ENCODE measurements at places on chromosomes 7 and 10.

DNA sequence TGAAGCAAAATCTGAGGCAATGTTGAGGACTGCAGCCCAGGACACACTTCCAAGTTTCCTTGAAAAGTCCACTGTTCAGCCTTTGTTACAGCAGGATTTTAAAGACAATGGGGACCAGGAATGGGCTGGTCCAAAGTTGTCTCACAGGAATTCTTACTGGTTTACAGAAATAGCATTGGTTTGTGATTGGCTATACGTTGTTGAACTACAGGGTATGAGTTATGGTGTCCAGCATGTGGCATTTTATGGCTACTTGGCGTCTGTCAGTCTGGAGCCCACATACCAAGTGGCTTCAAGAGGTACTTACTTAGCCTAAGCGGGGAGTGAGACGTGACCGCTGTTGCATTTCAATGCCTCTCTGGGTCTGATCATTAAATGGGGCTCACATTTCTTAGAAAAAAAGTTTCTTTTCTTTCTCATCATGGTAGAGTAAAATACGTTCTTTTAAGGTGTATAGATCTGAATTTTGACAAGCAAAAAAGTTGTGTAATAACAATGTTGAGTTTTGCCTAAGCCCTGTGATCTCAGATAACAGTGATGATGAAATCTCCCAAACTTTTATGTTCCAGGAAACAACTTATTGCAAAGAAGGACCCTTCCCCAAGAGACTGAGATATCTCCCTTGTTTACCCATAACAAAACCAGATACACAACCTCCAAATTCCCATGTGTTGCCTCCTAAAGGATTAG, 100.0 kb upstream of the TRIM24 start:
- DNase-seq: peak; percentile 11

DNA sequence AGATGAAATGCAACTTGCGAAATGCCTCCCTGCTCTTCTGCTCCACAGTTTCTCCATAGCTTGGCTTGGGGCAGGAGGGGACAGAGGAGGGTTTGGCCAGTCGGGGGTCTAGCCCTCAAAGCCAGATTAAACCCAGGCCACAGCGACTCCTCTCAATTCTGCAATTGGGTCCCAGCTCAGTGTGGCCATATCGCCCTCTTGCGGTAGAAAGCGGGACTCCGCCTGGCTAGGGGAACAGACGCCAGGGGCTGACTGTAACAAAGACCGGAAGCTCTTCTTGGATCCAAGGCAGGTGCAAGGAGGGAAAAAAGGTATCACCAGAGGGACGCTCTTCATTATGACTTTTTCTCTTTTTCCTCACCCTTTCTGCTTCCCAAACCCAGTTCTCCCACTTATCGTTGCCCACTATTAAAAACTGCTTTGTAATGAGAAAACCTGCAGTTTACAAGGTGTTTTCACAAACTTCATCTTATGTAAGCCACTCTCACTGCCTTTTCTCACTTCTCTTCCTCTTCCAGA, 36.6 kb upstream of the TNPO3 start:
- peak; percentile 58 for DNase-seq

GRCh38 chr7:21971780-21972396, 26.2 kb upstream of the CDCA7L start:
- no peak for DNase-seq

GRCh38 chr7:40221836-40222235, 87.0 kb downstream of the SUGCT start:
- peak; percentile 97 for DNase-seq

GRCh38 chr10:47193666-47194065, 106.3 kb upstream of the GDF10 start:
- DNase-seq: no peak

DNA sequence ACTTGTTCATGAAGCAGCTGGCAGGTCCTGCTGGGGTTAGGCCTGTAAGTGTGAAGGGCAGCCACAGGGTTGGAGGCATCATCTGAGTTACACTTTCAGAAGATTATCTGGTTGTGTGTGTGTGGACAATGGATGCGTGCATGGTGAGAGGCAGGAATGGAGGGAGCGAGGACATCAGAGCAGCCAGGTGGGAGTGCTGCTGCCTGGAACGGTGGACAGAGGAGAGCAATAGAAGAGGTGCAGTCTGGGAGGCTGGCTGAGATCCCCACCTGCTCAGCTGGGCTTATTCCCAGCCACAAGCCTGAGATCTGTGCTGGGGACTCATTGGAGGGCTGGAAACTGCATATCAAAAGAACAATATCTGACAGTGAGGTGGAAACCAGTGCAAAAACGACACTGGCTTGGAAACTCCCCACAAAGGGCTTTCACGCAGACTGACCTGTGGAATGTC, 17.9 kb downstream of the ZNF488 start:
- DNase-seq: no peak

DNA sequence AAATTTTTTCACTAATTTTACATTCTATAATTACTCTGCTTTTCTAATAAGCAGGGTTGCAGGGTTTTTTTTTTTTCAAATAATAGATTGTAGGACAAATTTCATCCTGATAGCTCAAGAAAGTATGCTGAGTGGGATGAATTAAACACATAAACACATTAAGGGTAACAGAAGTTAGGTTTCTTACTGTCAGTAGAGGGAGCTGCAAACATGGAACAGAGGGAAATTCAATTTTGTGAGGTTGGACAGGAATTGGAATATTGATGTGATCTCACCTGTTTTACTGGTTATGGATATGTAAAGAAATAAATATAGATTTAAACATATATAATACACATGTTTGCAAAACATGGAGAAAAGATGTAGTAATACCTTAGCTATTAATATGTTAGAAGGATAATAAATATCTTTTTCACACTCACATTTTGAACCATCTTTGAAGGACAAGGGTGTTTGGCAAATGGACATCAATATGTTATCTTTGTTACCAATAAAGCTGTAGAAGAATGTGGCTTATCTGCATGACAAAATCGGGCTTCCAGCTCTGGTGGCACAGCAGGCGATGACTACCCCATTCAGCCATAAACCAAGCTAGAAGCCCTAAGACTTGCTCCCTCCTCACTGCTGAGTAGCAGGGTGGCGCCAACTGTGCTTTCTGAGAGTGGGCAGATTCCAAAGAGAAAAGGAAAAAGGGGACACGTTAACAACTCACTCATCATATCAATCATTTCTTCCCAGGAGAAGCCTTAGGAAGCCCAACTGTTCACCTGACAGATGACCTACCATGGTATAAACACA, 1257.4 kb downstream of the GATA3 start:
- DNase-seq: no peak

GRCh38 chr7:94154858-94155257, 150.7 kb upstream of the BET1 start:
- DNase-seq: no peak

DNA sequence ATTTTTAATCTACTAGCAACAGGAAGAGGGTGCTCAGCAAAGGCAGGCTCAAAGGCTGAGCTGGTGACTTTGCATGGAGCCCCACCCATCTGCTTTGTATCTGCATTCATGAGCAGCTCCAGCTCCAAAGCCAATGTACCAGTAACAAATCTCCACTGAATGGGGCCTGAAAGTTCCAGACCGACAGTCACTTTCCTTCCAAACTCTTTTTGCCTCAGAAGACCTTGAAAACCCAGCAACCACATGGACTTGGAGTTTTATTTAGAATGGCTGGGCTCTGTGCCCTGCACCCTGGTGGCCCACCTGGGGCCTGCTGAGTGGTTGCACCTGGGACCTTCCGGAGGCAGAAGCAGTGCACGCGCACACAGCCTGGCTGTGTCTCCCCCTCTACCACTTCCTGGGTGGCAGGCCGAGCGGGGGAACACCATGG, 195.0 kb upstream of the PLXNA4 start:
- DNase-seq: peak; percentile 53

DNA sequence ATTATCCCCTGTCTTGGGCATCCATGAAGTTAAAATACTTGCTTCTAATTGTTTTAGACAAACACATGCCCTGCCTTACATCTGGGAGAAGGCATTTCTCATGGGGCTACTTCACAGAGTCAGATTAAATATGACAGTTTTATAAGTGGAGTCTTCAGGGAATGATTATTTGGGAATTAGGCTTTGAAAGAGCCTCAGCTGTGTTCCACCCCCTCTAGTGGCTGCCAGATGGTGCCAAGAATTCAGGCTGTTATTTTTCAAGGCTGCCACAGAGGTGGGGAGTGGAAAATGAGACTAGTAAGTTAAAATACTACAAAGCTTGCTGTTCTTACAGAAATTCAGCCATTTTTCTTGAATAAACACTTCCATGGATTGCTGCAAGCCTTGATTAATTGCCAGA, 45.8 kb upstream of the DNAH11 start:
- DNase-seq: peak; percentile 33

- DNase-seq: peak; percentile 99
Observed at GRCh38 chr10:79223091-79224048, 123.9 kb upstream of the PPIF start.

DNA sequence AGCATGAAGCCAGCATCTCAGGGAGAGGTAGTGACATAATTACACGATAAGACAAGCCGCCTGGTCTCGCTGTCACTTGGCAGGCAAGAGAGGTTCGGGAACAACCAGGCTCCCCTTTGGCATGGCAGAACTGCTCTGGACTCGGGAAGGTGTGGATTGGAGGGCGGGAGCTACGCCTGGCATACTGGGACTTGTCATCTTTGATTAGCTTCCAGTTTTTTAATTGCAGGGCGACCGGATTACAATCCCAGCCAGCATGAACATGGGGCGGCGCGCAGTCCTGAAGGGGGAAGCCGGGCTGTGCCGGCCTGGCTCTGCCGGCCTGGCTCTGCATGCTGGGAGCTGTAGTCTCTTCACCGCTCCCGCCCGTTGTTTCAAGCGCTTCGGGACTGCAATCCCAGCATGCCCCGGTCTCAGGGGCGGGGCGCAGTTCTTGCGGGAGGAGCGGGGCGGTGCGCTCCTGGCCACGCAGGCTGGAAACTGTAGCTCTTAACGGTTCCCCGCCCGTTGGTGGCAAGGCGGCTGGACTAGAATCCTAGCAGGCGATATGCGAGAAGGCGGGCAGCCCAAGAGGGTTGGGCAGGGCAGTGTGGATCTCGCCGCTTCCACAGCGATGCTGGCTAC, 45.5 kb upstream of the ZNF716 start:
- DNase-seq: no peak

DNA sequence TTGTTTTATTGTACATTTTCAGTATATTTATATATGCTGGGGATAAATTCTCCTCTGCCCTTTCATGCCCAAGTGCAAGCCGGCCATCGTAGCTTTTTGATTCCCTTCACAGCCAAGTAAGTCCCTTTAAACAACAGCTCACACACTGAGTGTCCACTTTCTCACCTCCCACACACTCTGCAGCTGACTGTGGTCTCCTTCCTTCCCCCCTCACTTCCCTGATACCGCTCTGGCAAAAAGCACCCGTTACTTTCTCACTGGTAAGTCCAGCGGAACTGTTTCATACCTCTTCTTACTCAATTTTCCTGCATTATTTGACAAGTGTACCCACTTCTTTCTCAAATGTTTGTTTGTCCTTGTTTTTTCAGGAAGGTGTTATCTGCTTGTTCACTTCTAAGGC, 35.2 kb downstream of the MGAM start:
- DNase-seq: no peak

GRCh38 chr7:127986581-127987521, 44.4 kb downstream of the LRRC4 start:
- DNase-seq: peak; percentile 34

DNA sequence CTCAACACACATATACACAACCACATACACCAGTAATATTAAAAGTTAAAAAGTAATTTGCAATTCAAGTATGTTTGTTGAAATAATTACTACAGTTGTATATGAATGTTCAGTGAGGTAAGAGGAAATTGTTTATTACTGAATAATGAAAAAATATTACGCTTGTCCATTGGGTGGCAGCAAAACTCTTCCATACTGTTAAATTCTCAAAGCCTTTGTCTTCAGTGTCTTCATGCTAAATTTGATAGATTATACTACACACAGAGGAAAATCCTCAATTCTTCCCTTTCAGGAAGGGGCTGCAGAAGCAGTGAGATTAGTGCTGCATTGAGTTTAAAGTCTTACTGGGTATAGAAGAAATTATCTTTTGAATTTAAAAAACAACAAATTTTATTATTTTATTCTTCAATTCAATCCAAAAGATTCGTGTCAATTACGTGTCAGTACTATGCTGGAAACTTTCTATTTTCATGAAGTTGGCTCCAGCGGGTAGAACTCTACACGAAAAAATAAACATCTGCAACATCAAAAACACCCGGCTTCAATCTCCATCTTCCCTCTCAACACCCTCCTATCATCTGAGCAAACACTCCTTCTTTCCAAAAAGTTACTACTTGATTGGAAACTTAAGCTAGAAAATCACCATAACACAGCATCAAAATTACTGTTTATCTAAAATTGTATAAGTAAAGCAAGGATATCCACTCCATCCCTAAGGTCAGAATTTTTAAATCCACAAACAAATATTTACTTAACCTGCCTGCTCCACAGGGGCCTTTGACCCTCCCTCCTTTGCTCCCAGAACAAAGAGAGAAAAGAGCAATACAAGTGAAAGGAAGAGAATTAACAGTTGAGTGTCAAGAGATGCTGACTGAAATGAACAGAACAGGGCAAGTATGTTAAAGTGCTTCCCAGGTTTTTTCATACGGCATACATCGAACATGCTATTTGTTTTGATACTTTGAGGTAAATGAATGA, 37.0 kb upstream of the TES start:
- DNase-seq: peak; percentile 78

GRCh38 chr10:70772627-70773026, 12.6 kb downstream of the TBATA start:
- no peak for DNase-seq

GRCh38 chr10:44416021-44416771, 31.3 kb upstream of the CXCL12 start:
- peak; percentile 17 for DNase-seq

DNA sequence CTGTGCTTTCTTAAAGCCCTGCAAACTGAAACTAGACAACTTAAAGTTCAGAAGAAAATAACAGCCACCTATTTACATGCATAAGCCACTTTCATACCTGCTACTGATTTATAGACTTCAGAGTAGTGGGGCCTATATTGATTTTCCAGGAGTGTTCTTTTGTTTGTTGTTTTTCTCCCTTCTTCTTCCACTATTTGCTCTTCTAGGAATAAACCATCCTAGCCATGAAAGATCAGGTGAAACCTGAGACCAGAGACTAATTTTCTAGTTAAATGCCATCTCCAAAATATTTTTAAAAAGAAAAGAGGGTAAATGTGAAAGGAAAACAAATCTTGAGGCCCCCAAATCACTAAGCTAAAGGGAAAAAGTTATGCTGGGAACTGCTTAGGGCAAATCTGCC, 72.4 kb upstream of the C1GALT1 start:
- no peak for DNase-seq

GRCh38 chr7:132568962-132569361, 7.3 kb downstream of the PLXNA4 start:
- DNase-seq: no peak

- peak; percentile 78 for DNase-seq
Observed at GRCh38 chr10:102072673-102073527, 7.8 kb downstream of the HPS6 start.

GRCh38 chr10:126065751-126066377, 169.5 kb downstream of the FANK1 start:
- DNase-seq: no peak

- DNase-seq: no peak
Observed at GRCh38 chr10:128322106-128322505, 195.9 kb upstream of the MKI67 start.

GRCh38 chr7:101954499-101954898, 137.1 kb downstream of the CUX1 start:
- DNase-seq: no peak

Measured in fibroblast of villous mesenchyme (primary cell).